ENCODE measurements at places on chromosomes 12 and 14. TPM values are rescaled to one million over a fixed set of nuclear protein-coding genes. Genes with fewer than 3 reads are reported as not detected.

DNA sequence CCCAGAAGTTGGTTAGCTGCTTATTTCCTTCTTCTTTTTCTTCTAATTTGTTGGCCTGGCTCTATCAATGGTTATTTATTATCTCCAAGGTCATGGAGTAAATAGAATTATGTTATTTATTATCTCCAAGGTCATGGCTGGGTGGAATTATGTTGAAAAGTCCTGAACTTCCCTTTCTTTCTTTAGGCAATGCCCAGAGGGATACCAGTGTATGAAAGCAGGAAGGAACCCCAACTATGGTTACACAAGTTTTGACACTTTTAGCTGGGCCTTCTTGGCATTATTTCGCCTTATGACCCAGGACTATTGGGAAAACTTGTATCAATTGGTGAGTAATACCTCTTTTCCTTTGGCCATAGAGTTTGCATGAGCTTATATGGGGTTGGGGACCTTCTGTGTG is 111.6 kb downstream of the SCN8A start:
- no peak for DNase-seq

DNA sequence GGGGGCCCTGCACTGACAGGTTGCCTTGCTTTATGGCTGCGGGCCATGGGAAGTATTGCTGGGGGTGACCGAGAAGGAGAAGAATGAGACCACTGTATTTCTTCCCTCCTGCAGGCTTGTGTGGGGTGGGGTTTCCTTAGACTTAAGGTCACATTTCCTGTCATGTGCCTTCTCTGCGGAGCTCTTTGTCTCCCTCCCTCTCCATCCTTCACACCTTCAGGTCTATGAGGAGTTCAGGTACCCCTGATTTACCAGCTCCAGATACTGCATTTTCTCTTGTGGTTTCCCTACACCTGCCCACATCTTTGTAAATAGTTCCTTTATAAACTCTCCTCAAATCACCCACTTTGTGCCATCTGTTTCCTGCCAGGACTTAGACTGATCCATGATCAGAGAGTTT is 3.6 kb downstream of the FNTB start:
- no peak for DNase-seq

GRCh38 chr14:77148510-77149231 is 7.1 kb upstream of the ZDHHC22 start:
- no peak for DNase-seq

DNA sequence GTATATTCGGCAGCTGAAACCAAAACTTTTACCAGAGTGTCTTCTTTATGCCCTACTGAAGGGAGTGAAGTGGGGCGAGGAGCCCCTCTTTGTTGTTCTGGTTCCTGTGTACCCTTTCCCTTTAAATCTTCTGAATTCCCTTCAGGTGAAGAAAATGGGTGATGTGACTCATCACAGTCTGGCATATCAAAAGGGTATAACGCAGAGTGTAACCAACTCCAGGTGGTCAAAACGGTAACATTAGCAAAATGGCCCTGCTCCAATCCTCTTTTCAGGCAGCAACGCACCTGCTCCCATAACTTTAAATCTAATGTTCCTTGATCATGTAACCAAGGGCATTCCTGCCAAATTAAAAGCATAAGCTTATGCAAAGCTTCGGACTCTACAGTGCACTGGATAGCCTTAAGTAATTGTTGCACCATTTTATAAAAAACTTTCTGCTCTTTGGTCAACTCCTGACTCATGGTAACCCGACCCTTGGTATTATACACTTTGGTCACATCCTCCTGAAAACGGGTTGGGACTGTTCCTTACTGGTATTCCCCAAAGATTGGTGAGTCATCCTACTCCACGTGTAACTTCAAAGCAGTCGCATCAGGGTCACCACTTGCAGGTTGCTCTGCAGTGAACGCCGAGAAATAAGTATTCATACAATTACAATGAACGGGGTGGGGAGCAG is 83.1 kb downstream of the KCNMB4 start:
- peak; percentile 96 for DNase-seq

GRCh38 chr14:75123991-75124390 is 2.9 kb downstream of the NEK9 start:
- DNase-seq: peak; percentile 82

Gene CLEC4A
- not detected for total RNA-seq

DNA sequence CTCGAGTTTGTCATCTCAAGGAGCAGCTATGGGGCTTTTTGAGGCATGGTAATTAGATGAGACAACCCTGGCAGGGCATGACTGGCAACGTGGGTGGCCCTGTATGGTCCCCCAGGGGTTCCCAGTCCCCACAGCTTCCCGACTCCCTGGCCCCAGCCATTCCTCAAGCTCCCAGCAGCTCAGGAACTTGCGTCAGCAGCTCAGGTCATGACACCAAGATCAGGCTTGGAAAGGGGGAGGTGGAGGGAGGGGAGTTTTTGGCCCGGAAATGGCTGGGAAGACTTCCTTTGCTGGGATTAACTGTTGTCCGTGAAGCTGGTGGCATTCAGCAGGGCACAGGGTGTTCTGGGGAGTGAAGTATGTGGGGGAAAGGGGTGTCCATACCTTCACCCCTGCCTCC is 10.4 kb upstream of the NRIP2 start:
- DNase-seq: no peak

- DNase-seq: no peak
Observed at GRCh38 chr12:108559007-108559655, 1.8 kb downstream of the SART3 start.

Gene PRR4
- 9.3 TPM for total RNA-seq

- DNase-seq: peak; percentile 96
Observed at GRCh38 chr14:53032161-53032803, 81.4 kb upstream of the FERMT2 start.

GRCh38 chr12:48005001-48005749 is 899 bp upstream of the COL2A1 start:
- DNase-seq: no peak

DNA sequence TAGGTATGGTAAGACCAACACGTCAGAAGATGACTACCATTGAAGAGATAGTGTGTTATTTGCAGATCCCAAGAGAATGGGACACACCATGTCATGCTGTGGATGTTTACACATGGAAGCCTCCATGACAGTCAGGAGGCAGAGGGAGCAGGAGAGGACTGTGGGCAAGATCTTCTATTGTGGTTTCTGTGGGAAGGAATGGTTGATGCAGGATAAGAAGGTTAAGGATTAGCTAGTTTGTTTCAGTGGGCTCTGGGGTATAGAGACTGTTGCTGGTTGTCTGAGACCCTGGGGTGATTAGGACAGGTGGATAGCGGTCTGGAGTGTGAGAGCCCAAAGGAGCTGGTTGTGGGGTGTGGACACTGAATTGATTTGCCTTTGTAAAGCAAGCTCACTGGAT is 23.3 kb downstream of the TAS2R7 start:
- no peak for DNase-seq

Gene BICDL1
- 5.8 TPM for total RNA-seq

GRCh38 chr12:115008929-115009328 is 325.0 kb upstream of the TBX3 start:
- no peak for DNase-seq

DNA sequence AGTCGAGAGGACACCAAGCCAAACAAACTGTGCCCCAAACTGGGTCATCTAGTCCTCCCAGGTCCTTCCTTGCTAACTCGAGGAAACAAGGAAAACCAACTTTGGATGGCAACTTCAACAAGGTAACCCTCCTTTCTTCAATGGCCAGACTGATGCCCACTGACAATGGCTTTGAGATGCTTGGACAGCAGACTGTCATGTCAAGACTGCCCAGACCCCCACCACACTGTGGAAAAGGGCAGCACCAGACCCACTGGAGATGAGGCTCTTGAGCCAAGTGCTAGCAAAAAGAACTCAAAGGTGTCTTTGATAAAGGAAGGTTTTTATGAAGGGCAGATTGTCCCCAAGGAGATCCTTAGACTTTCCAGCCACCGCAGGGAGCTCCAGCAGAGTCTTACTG is 9.0 kb upstream of the CDH24 start:
- no peak for DNase-seq

- peak; percentile 68 for DNase-seq
Observed at GRCh38 chr14:89912667-89913211, 41.8 kb downstream of the EFCAB11 start.

DNA sequence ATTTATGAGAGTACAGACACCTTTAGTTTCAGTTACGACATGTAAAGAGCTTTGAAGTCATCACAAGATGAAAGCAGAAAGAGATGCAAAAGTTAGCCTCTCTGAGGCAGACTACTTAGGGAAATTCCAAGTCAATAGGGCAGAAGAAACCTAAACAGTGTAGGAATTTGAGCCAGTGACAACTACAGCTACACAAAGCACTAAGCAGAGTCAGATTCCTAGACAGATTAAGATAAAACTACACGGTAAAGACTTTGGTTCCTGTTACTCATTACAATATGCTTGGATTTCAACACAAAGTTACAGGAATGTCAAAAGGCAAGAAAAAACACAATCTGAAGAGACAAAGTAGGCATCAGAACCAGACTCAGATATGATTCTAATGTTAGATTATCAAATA is 1302.3 kb downstream of the FSCB start:
- DNase-seq: no peak

- DNase-seq: no peak
Observed at GRCh38 chr14:94584591-94585280, 3.5 kb downstream of the SERPINA5 start.

DNA sequence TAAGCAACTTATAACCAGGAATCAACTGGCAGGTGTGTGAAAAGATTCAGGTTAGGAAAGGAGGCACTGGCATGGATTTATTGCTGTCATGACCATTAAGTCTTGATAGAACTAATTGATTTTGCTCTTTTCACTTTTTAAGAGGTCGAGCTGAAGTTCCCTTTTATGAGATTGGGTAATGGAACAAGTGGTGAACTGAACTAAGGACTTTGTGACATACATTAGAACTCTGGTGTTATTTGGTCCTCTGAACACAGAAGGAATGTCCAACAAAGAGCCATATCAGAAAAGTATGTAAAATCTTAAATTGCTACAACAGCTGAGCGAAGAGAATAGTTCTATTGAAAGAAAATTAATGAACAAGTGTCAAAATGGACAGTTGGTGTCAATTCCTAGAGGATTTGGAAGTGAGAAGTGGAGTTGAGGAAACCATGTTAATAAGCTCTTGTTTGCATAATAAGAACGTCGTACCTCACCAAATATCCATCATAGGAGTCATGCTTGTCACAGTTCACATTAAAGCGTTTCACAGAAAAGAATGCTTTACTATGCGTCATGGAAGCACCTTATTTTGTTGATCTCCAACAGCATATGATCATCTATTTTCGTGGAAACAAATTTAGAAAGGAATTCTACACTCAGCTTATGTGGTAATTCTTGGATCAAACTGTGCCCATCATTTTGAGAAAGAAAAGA is 8.4 kb upstream of the MYF6 start:
- DNase-seq: no peak

- no peak for DNase-seq
Observed at GRCh38 chr12:93614917-93615596, 42.6 kb downstream of the SOCS2 start.

Measured in PC-3 (cell line).